ENCODE measurements at places on chromosomes 5 and 9.

GRCh38 chr9:23638011-23638410 is 188.0 kb downstream of the ELAVL2 start:
- DNase-seq = no peak

GRCh38 chr9:134932606-134933005 is 14.9 kb upstream of the FCN1 start:
- DNase-seq = no peak

GRCh38 chr5:64145216-64145895 is 20.3 kb upstream of the RNF180 start:
- no peak for DNase-seq

DNA sequence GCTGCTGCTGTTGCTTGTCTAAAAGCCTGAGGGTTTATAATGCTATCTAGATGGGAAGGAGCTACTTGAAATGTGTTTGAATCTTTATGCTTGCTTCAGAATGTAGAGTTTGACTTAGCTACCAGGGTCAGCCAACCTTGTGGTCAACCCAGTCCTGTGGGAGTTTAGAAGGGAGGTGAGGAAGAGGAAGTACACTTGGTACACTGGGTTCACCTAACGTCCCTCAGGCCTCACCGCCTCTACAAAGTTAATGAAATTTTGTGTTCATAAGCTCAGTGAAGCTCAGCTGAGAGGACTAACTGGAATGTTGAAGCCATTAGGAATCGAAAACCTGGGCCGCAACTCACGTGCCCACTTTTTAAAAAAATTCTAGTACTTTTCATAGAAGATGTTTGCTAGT is 10.7 kb downstream of the IQGAP2 start:
- DNase-seq = no peak

DNA sequence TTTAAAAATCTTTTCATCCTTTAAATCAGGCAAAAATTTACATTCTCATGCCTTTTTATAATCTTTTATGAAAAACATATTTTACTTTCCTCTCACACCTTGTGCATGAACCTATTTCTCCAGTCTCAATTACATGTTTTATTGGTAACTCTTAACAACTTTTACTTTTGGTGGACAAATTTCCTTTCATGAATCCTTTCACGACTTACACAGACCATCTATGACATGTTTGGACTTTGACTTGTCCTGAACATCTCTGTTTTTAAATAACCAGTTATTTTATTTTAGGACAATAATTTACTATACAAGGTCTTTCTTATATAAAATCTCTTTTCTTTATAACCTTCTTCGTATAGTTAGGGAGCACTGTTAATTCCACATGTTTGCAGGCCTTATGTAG is 26.5 kb upstream of the MTMR12 start:
- no peak for DNase-seq

- DNase-seq = no peak
These were observed 73.4 kb upstream of the MEF2C start for GRCh38 chr5:88956416-88956815.

GRCh38 chr9:35716230-35716629 is 15.8 kb downstream of the TLN1 start:
- DNase-seq = no peak

DNA sequence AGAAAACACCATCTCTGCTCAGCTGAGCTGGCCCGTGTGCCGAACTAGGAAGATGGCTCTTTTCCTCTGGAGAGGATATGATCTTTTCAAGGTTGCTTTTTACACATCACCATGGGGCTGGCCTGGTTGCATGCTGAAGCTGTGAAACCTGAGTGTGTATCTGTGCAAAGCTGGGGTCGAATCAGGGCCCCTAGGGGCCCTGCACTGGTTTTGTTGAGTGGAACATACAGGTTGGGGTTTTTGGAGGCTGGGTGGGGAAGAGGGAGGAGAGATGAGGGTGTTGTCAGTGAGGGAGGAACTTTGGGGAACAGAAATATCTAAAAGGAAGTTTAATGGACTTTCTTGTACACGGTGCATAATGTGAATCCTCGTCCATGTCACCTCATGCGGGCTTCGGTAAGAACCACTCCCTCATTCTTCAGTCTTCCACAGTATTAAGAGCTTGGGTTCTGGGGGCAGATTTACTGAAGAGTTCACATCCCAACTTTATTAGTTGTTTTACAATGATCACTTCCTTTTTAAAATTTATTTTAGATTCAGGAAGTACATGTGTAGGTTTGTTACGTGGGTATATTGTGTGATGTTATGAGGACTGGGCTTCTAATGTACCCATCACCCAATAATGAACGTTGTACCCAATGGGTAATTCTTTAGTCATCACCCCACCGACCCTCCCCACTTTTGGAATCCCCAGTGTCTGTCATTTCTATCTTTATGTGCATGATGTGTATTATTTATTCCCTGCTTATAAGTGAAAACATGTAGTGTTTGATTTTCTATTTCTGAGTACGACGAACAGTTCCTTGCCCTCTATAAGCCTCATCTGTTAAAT is 238.2 kb downstream of the NR3C1 start:
- DNase-seq = no peak

- no peak for DNase-seq
These were observed 271.1 kb upstream of the MVB12B start for GRCh38 chr9:126055381-126055985.

DNA sequence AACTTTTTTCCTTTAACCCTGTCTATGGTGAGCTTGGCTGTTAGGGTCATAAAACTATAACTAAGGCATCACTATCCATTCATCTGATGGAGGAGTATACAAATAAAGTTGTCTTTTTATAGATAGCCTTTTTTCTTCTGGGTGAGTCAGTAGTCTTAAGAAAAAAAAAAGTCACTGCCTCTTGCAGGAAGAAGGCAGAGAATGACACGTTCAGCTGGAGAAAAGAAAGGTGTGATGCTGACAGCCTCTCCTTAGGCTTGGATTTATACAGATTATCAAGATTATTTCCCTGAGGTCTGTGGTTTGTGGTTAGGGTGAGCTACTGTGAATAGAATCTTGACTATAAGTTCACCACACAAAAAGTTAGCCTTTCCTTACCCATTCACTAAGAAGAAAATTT is 23.0 kb downstream of the EPB41L4B start:
- no peak for DNase-seq

GRCh38 chr5:64519263-64519662 is 13.4 kb downstream of the RGS7BP start:
- no peak for DNase-seq

- no peak for DNase-seq
These were observed 20.1 kb upstream of the COL15A1 start for GRCh38 chr9:98923451-98924123.

DNA sequence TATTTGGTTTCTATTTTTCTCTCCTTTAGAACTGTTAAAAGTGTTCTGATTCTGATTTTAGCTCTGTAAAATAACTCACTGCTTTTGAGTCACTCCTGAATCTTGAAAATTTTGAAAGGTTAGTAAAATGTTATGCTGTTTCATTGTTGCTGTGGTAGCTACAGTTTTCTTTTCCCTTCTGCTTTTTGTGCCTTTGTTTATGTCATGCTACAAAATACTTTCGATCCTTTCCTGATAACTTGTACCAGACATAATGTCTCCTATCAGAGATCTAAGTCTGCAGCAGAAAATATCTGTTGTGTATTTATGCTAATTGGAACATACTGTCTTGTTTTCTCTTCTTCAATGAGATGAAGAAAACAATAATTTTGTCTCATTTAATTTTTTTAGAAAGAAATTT is 26.9 kb upstream of the CEP120 start:
- DNase-seq = no peak

- DNase-seq = no peak
These were observed 41.6 kb downstream of the KIAA1191 start for GRCh38 chr5:176319827-176320554.

GRCh38 chr5:161851691-161852299 is 3.9 kb downstream of the GABRA1 start:
- DNase-seq = no peak

DNA sequence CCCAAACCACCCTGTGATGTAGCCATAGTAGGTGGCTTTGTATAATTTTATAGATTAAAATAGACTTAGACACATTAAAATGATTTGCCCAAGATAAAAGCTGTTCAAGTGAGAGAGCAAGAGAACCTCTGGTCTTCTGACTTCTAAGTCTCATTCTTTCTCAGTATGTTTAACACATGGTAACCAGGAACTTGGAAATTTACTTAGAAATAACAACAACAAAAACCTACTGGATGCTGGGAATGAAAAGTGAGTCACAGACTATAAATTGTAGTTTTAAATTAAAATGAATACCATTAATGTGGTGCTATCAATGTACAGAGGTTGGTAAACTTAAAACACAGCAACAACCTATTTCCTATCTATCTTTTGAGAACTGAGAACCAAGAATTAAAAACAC is 30.4 kb downstream of the HMGCR start:
- DNase-seq = no peak

- DNase-seq = no peak
These were observed 23.7 kb upstream of the LMNB1 start for GRCh38 chr5:126753227-126753626.

- DNase-seq = no peak
These were observed 518 bp downstream of the ERBIN start for GRCh38 chr5:65926893-65927292.

GRCh38 chr9:95420518-95420917 is 96.3 kb downstream of the PTCH1 start:
- DNase-seq = no peak

- DNase-seq = no peak
These were observed 37.2 kb upstream of the GRHPR start for GRCh38 chr9:37385286-37385685.

GRCh38 chr5:78221964-78222451 is 72.5 kb downstream of the AP3B1 start:
- DNase-seq = no peak

DNA sequence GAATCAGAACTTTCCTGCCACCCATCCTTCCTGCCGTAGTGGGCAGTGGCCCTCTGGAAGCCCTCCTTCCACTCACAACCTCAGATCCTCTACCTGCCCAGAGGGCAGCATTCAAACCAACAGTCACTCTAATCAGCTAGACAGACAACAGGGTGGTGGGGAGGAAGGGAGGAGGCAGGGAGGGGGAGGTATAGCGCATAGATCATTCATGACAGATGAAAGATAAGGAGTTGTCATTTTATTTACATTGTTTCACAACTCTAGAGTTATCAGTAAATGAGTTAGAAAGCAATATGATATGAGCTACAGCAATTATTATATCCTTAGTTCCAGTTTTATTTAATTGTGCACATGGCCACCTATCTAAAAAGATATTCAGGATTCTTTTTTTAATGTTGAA is 852 bp downstream of the IL9 start:
- DNase-seq = no peak

GRCh38 chr9:137275203-137275587 is 2.3 kb upstream of the TOR4A start:
- no peak for DNase-seq

GRCh38 chr5:110752953-110753352 is 14.1 kb downstream of the SLC25A46 start:
- DNase-seq = no peak

DNA sequence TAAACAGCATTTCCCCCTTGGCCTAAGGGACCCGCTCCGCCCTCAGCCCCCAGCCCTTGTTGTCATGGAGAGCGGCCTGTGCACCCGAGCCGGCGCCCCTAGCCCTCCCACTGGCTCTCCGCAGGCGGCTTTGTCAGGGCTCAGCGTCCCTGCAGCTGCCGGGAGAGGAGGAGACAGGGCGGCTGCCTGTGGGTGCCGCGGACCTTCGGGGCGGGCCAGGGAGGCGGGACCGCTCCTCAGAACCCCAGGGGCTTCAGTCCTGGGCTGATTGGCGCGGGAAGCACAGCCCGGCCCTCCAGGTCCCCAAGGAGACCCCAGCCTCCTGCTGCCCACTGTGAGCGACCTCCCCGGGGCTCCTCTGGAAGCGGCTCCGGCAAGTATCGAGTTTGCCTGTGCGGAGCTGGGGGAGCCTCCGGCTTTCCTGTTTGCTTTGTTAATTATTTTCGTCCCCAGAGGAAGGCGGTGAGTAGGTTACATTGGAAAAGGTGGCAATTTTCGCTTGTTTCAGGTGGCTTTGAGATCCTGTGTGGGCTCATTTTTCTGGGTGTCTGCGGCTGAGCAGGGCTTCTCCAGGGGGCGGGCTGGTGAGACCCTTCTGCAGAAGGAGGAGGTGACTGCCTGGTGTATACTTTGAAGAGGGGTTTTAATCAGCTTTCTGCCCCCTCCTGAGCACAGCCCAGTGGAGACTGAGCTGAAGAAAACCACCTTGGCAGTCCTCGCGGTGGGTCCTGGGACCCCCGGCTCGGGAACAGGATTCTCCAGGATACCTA is at the start of gene FGD3:
TSS of gene FGD3 (plus strand) at position 256 of the 770 bp plus-strand sequence. CDS start 28,734 bp downstream, outside the sequence.
- no peak for DNase-seq

DNA sequence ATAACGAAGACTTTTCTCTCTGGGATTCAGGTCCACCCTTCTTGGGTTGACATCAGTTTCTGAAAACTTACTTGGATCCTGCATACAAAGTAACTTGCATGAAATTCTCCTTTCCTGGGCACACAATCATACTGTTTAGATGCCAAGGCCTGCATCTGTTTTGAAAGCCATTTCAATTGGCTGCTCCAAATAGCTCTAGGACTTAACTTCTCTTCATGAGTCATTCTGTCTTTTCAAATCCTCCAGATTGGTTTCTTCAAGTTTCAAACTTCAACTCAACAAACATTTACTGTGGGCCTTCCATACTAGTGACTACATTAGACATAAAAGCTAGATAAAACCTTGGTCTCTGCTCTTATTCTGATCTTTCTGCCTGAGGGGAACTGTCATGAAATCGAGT is 54.8 kb upstream of the HMHB1 start:
- DNase-seq = no peak

Measured in sciatic nerve (tissue), 2 donors.